Naive B cell (primary cell): ENCODE measurements at places on chromosomes 4 and X. TPM values are rescaled to one million over a fixed set of nuclear protein-coding genes. Genes with fewer than 3 reads are reported as not detected.

GRCh38 chrX:57329008-57329407 lies 42.5 kb downstream of the FAAH2 start:
- DNase-seq, result no peak

DNA sequence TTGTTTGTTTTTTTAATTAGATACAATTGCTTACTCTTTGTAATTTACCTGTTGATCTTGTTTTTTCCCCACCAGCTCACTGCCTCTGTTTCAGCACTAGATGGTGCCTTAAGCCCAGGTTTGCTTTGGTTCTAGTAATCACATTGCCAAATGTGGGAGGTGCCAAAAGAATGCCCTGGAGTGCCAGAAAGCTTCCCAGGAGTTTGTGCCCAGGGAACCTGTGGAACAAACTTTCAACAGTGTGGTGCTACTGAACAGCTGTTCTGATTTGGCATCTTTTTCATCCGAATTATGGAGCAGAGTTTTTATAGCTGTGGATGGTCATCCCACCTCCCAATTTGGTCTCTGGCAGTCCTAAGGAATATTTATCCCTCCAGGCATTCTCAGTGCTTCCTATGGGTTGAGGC lies 1000.7 kb downstream of the STIM2 start:
- DNase-seq, result no peak

DNA sequence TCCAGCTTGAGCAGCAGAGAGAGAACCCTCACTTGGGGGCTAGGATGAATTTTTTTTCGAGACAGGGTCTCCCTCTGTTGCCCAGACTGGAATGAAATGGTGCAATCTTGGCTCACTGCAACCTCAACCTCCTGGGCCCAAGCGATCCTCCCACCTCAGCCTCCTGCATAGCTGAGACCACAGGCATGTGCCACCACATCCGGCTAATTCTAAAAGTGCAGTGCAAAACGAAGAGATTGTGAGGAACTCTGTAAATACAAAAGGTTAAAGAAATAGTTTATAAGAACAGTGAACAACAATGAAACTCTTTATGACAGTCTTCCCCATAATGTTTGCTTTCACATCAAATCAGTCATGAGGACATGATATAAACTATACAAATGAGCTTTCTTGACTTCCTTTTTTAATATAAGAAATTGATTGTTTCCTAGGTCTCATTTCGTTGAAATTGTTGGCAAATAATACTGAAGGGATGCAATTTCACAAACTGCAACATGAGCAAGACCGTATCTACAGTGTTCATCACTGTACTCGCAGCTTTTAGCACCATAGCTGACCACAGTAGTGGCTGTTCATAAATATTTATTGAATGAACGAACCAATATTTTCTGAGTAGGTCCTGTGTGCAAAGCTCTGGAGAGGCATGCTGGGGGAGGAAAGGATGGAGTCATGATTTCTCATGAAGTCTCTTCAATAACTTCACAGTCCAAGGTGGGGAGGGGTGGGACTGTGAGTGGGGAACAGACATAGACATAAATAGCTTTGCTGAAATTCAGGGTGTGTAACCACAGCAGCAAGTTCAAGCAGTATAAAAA lies 116.1 kb downstream of the SHROOM3 start:
- no peak for DNase-seq

FABP2 gene
- not detected for polyA plus RNA-seq

OPHN1 gene
- polyA plus RNA-seq, result not detected

DNA sequence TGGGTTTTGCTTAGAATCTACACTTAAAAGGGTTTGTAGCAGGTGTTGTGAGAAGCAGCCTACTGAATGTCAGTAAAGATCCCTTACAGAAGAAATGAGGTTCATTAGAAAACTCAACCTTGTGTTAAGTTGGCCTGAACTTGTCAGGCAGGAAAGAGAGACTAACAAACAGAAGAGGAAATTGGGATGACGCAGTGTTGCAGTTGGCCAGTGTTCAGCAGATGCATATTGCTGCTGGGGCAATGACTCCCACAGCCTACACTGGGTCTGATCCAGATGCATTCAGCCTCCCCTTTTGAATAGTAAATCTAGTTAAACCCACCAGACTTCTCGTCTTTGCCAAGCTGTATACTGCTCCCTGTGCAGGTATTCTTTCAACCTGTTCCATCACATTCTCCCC lies 409.4 kb downstream of the UBE2NL start:
- no peak for DNase-seq

DNA sequence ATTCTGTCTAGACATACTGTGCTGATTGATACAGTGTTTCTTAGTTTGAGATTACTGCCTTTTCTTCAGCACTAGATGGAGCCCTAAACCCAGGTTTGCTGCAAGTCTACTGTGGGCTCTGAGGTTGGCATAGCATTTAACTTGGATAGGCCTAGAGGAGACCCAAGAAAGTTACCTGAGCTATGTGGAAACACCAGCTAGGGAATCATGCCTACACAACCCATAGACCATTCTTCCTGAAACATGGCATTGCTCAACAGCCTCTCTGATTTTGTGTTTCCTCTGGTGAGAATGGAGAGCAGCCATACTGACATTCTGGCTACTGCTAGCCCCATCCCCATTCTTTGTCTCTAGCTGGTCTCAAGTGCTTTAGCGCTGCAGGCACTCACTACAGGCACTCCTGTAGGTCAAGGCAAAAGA lies 287.7 kb upstream of the PCDH18 start:
- DNase-seq, result no peak

GRCh38 chr4:183408796-183409195 lies 35.6 kb upstream of the CDKN2AIP start:
- no peak for DNase-seq

DNA sequence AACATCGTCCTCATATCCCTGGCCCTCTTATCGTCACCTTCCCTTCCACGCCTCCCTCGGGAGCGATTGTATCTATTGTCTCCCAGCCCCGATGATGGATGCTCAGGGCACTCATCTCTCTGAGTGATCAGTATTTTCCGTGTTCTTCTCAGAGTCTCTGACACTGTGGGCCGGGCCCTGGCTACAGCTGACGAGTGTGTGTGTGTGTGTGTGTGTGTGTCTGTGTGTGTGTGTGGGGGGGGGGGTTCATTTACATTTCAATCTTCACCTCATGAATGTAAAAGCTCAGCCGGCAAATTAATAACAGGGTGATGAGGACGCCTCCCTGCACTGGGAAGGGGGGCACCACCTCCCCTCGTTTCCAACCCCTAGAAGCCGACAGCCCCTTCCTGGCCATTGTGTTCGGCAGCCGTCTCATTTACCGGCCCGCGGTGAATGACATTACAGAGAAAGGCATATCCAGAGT lies 159.5 kb downstream of the SHOX start:
- no peak for DNase-seq

- peak; percentile 12 for DNase-seq
Measured at GRCh38 chr4:78734441-78735162, 41.5 kb upstream of the BMP2K start.

- DNase-seq, result no peak
Measured at GRCh38 chr4:76723373-76723772, 174.6 kb downstream of the SOWAHB start.

DNA sequence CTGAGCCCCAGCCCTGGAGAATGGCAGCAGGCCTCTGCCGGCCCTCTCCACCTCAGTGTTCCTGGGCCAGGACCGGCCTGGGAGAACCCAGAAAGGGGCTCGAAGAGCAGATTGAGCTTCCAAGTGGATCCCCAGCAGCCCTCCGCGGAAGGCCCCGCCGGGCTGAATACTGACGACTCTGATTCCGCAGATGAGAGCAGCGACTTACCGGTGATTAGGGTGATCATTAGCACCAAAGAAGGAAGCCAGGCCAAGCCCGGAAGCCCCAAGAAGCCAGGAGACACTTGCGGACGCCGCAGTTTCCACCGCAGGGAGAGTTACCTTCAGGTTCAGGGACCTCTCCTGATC lies 876 bp downstream of the LOC101059915 start:
- no peak for DNase-seq

WDR17 gene
- 0.41 TPM for polyA plus RNA-seq

- DNase-seq, result no peak
Measured at GRCh38 chr4:15077969-15078368, 75.7 kb downstream of the CPEB2 start.

ITM2A gene
- 54.3 TPM for polyA plus RNA-seq

GRCh38 chrX:154596290-154596929 lies 11.5 kb downstream of the CTAG1A start:
- no peak for DNase-seq

- no peak for DNase-seq
Measured at GRCh38 chr4:16508968-16509367, 282.7 kb upstream of the TAPT1 start.

DNA sequence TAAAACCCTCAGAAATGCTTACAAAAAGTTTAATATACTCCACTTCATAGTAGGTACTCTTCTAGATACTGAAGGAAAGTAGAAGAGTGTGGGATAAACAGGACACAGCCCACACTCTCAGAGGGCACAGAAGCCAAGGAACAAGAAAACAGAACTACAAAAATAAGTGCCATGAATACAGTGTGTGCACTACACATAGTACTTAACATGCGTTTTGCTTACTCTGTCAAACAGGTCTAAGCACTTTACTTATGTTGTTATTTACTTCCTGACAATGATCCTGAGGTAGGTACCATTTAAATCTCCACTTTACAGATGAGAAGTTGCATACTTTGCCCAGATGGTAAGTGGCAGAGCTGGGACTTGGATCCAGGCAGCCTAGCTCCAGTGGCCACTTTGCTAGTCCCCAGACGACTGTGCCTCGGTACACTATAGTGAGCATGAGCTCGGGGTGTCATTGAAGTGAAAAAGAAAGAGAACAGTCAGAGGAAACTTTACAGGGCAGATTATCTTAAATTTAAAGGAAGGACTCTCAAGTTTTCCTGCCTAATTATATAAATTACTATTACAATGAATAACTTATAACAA lies 120.3 kb downstream of the BANK1 start:
- DNase-seq, result no peak

DNA sequence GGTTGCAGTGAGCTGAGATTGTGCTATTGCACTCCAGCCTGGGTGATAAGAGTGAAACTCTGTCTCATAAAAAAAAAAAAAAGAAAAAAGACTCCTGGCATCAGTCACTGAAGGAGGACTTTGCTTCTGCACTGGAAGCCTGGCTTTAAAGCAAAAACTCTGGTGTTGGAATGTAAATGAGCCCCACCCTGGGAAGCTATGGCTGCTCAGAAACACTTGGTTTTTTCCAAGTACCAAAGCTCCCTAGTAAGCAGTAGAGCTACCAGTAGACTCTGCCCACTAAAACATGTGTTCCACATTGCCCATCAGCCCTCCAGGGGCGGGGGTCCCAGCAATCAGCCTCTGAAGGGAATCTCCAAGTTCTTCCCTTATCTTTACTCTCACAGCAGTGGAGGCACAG lies 154.4 kb downstream of the SHROOM3 start:
- no peak for DNase-seq

- no peak for DNase-seq
Measured at GRCh38 chr4:78846258-78846657, 70.1 kb downstream of the BMP2K start.

DNA sequence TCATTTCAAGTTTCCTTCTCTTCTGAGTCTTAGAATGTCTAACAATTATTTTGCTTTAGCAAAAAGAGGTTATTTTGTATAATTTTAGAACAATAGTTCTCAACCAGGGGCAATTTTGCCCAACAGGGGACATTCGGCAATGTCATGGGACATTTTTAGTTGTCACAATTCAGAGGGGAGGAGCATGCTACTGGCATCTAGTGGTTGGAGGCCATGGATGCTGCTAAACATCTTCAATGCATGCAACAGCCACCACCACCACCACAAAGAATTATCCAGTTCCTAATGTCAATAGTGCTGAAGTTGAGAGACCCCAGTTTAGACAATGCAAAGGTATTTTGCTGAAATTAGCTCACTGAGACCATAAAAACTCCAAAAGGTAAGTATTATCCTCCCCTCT lies 122.5 kb downstream of the ARHGAP6 start:
- DNase-seq, result no peak

ZCCHC12 gene
- polyA plus RNA-seq, result not detected

DNA sequence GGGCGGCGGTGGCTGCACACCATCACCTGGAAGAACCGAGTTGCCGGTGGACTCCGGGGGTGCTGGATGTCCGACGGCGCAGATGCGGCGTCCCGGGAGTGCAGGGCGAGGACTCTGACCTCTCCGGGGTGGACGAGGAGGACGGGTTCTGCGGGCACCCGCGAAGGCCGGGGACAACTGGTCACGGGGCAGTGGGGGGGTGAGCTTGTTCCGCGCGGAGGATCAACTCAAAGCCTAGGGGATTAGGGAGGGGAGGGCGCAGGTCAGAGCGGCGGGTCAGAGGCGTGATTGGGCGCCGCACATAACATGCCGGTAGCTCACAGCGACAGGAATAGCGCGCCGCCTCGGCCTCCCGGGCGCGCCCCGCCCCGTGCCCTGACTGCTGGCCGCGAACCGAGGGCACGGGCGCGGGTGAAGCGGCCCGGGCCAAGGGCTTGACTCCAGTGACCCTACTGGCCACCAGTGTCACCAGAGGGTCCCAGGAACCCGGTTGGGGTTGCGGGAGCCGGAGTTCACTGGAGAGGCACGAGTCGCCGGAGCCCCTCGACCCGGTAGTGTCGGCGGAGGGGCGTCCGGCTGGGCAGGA lies at the start of gene KLHL34:
Gene KLHL34 (minus strand): TSS at position 179 of the 586 bp plus-strand sequence. CDS start 542 bp downstream, outside the sequence.
- no peak for DNase-seq

FANCB gene
- polyA plus RNA-seq, result 9.1 TPM

- no peak for DNase-seq
Measured at GRCh38 chr4:30870513-30870912, 150.3 kb downstream of the PCDH7 start.

DNA sequence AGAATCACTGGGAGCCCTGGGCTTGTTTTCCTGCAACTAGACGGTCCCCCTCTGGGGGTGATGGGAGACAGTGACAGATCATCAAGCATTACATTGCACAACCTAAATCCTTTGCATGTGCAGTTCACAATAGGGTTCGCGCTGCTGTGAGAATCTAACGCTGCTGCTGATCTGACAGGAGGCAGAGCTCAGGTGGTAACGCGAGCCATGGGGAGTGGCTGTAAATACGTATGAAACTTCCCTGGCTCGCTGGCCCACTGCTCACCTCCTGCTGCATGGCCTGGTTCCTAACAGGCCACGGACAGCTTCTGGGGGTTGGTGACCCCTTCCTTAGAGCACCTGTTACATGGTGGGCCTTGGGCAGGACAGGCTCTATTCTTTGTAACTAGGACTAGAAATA lies 10.4 kb downstream of the PAQR3 start:
- DNase-seq, result no peak

DNA sequence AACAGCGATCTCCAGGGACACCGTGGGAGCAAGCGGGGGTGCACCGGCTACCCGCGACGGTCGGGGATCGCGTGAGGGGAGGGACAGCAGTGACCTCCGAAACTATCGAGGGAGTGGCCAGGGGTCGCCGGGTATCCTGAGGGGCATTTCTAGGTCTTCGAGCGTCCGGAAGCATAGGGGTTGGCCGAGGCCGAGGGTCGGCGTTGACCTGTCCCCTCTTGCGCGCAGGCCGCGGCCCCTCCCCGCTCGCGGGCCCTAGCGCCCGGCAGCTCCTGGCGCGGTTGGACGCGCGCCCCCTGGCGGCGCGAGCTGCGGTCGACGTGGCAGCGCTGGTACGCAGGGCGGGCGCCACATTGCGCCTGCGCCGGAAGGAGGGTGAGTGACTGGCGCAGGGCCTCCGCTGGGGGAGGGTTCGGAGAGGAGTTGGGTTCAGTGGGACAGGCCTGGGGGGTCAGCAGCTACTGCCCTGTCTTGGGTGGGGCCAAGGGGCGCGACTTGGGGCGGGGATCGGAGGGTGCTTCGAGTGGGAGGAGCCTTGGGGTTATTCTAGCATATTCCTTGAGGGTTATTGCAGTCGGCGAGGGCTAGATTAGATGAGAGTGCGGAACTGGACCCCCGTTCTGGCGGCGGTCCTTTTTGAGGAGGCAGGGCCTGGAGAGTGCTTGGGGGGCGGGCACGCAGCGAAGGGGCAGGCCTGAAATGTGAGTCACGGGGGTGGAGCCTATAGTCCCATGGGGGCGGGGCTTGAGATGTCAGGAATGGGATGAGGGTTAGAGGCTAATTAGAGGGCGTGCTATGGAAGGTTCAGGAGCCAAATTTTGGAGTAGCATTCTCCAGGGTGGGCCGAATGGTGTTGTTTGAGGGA lies 1.2 kb downstream of the MAGIX start:
- peak; percentile 81 for DNase-seq
